CD4-positive, alpha-beta T cell treated with Interleukin-4 for 4 hours (primary cell): ENCODE measurements at places on chromosomes 7 and 10.

DNA sequence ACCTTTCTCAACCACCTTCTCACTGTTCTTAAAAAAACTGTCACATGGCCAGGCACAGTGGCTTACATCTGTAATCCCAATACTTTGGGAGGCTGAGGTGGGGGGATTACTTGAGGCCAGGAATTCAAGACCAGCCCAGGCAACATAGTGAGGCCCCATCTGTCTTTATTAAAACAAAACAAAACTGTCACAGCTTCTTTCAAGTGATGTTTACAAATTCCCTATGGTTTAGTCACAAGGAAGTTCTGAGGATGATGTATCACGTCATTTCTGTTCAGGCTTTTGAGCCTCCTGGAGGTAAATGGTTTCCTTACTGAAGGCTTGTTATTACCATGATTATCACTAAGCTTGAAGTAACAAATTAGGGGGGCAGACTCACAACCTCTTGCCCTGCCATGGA, 186.2 kb downstream of the CFTR start:
- no peak for DNase-seq

GRCh38 chr7:49623943-49624342, 149.5 kb upstream of the VWC2 start:
- no peak for DNase-seq

- DNase-seq, result no peak
Observed at GRCh38 chr10:109906316-109906715, 17.0 kb downstream of the XPNPEP1 start.

- DNase-seq, result no peak
Observed at GRCh38 chr10:91190388-91190870, 30.0 kb upstream of the PCGF5 start.

- DNase-seq, result no peak
Observed at GRCh38 chr7:31805209-31805818, 118.3 kb downstream of the PPP1R17 start.

DNA sequence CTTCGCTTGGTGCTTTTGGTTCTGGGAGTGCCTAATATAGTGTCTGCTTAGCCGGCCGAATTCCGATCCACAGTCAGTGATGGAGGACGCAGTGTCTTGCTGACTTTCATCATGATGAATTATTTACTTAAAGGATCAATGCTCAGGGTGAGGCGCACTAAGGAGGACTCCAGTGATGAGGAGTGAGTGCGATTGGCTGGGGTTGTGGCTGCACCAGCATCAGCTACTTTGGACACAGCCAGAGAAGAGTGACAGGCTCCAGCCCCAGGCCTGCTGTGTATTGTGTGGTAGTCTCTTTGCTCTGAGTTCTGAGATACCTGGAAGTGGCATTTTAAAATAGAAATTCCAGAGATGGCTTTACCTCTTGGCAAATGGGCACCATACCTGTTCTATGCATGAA, 73.3 kb upstream of the ANLN start:
- no peak for DNase-seq

DNA sequence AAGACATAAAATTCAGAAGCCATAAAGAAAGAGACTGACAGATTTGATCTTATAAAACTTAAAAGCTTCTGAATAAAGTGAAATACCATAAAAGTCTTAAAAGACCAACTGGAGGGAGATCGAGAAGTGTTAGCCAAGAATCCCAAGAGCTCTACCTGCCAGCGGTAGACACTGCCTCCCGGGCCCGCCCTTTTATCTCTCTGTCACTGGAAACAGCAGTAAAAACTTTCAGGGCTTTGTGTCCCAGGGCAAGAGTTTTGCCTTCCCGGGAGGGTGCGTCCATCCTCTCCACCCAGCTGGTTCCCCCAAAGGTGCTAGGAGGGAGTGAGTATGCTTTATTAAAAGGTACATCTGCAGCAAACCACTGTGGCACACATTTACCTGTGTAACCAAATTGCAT, 5.8 kb downstream of the PLA2G12B start:
- no peak for DNase-seq

DNA sequence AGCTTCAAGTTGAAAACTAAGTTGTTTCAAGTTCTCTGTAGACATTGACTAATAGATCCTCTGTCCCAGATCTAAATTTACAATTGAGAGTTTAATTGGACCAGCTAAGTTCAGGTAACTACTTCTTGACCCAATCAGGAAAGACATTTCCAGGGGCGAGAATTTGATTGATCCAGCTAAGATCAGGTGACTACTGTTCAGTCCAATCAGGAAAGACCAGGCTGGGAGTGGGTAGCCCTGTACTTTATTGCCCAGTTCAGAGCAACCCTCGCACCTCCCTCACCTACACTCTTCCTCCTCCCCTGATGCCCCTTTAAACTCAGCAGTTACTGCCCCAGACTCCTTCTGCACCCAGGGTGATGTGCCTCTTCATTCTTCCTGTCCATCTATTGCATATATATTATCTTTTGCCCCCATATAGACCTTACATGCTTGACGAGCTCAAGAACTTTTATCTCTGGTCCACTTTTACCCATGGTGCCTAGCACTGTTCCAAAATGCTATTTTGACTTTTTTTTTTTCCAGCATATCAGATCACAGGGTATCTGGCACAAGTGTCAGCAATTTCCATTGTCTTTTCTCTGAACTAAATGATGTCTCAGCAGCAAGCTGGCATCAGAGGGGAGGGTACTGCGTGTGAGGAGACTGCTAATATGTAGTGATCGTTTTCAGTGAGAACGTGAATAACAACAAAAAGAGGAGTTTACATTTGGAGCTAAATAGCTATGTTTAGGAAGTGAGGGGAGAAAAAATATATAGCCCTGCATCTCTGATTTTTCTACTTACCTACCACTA, 169.4 kb downstream of the KIAA1217 start:
- no peak for DNase-seq

GRCh38 chr10:110094786-110095185, 87.0 kb downstream of the ADD3 start:
- DNase-seq, result no peak

- no peak for DNase-seq
Observed at GRCh38 chr10:97964748-97965147, 65.7 kb downstream of the CRTAC1 start.

DNA sequence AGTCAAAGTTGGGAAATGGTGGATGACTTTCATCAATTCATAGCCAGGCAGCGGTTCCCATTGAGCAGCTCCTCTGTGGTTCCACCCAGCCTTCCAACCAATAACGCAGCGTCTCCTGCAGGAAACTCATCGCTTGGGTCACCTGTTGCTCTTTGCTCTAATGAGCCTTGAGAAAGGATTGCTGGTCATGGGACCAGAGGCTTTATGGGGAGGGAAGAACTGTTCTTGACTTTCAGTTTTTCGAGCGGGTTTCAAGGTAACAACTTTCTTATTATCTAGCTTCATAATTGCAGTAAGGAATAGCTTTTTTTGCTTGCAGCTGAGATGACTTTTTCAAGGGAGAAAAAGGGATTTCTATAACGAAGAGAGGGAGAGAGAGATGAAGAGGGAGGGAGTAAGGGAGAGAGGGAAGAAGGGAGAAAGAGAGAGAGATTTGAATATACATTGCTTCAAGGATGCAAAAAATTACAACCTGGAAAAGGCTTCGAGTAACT, 405 bp upstream of the ENTPD1 start:
- DNase-seq, result no peak

GRCh38 chr10:30782537-30783461, 153.2 kb upstream of the LYZL2 start:
- peak; percentile 3 for DNase-seq

- DNase-seq, result no peak
Observed at GRCh38 chr10:71044720-71045119, 156.4 kb upstream of the PCBD1 start.

DNA sequence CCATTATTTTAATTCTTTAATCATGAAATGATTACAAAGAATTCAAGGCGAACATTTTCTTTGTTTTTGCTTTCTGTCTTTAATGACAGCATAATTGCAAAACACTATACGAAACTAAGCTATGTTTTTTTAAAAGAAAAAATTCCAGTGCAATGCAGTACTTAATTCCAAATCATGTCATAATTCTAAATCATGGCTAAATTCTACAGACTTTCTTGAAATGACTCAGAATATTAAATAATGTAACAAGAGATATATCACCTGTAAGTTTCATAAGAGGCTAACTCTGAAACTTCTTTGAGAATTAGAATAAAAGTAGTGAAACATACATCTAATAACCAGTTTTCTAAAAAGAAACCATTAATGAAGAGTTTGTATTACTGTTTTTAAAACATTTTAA, 671.6 kb downstream of the PARD3 start:
- no peak for DNase-seq

DNA sequence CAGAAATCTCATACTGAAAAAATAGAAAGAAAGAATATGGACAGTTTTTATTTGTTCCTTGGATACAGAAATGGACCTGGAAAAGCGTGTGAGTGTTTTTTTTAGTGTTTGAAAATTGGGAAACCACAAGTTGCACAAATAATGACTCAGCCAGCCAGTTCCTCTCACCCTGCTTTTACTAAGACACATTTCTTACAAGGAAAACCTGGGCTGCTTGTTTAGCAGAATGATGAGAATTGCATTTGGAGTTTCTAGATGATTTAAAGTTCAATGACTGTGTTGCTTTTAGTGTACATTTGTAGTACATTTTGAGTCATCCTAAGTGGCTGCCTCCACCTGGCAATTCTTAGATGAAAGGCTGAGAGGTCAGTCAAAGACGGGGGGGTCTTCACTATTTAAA, 218.7 kb downstream of the ABCA13 start:
- no peak for DNase-seq

- DNase-seq, result no peak
Observed at GRCh38 chr10:124366825-124367224, 51.9 kb downstream of the OAT start.

- no peak for DNase-seq
Observed at GRCh38 chr7:73974948-73975926, 52.7 kb upstream of the ELN start.

- DNase-seq, result no peak
Observed at GRCh38 chr7:100222445-100223132, 2.8 kb downstream of the PVRIG start.

DNA sequence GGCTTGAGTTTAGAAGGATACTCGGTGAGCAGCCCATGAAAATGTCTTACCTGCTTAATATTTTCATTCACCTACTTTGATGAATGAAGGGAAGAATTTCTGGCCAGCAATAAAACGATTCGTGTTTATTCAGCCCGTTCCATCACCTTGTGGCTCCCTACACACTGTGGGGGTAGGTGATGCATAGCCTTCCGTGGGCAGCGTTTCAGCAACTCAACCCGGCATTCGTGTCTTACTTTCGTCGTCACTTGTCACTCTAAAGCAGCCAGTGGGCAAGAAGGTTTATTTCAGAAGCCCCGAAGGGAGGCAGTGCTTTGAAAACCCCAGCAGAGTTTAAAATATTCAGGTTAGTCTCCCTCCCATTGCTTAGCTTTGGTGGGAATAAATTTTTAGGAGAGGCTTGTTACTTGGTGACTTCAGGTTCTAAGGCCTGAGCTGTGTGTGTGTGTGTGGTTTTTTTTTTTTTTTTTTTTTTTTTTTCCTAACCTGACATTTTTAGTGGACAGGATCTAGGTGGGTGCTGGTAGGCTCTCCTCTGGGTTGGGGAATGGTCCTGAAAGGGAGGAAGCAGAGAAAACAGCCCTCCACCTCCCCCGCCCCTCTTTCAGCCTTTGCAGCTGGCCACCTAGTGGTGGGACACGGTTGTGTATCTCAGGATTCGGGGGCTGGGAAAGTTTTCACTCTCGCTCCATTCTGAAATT, 1.8 kb downstream of the GRK5 start:
- peak; percentile 61 for DNase-seq

- no peak for DNase-seq
Observed at GRCh38 chr7:85851571-85852193, 664.8 kb upstream of the SEMA3D start.

DNA sequence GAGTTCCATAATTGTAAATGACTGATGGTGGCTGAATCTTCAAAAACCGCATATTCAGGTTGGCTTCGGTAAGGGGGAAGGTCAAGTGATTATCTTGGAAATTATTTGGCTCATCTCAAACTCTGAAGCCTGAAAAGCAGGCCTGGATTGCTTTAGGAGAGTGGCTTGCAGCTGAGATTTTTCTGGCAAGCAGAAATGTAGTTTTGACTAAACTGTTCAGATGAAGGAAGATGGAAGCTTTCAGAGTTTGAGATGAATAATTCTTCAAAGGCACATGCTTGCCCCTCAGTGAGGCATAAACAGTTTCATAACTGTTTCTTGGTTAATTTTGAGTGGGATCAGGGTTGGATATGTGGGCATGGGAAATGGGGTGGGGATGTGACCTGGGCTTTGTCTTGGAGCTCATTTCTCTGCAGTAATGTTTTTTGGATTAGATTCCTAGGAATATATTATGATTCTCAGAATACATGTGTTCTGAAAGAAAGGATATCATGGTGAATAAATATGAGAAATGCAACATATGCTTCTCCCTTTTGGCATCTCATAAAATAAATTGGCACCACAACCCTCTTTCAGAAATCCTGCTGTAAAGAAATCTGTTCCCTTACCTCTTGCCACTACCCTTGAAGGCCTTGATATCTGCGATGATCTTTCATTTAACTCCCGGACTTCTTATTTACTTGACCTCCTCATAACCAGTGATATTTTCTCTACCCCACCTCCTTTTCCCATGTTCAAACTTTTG, 469.2 kb downstream of the ADRA2A start:
- DNase-seq, result no peak

DNA sequence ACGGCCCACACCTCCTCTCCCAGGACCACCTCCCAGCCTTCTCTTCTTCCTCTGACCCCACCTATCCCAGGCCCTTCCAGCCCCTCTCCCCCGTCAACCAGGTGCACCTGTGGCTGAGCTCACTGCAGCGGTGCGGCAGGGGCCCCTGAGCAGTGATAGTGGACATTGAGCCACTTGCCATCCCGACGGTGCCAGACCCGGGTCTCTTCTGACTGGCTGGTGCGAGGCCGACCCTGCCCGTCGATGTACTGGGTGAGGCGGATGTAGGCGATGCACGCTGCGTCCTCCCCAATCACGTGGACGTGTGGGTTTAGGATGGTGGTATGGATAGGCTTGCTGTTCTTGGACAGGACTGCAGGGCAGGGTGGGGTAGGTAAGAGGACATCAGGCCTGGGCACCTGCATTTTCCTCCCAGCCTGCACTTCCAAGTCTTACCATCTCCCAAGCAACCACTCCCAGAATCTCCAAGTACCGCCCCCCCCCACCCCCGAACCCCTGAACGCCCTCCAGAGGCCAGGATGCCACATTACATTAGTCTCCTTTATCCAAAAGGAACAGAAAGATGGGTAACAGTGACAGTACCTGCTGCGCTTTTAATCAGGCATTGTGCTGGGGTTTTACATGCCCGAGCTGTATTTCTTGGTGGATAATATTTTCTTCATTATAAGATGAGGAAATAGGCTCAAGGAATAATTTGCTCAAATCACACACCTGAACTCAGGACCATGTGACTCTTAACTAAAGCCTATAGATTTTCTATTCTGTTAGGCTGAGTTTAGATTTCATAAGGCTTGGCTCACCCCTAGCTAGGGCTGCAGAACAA, 3.7 kb upstream of the NDST2 start:
- DNase-seq, result no peak

GRCh38 chr10:31146491-31147209, 115.0 kb upstream of the ZNF438 start:
- DNase-seq, result no peak

DNA sequence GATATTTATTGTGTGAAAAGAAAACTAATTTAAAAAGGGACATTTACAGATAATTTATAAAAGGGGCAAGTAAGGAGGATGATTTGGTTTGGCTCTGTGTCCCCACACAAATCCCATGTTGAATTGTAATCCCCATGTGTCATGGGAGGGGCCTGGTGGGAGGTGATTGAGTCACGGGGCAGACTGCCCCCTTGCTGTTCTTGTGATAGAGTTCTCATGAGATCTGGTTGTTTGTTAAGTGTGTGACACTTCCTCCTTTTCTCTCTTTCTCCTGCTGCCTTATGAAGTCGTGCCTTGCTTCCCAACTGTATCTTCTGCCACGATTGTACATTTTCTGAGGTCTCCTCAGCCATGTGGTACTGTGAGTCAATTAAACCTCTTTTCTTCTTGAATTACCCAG, 171.0 kb upstream of the SEMA3E start:
- no peak for DNase-seq
